ENCODE measurements at places on chromosomes 16 and 17.
A peak's percentile ranks its signal among the peaks of the same experiment; 100 is the strongest.

- DNase-seq, result no peak
Observed at GRCh38 chr16:49018259-49018931, 263.2 kb downstream of the CBLN1 start.

DNA sequence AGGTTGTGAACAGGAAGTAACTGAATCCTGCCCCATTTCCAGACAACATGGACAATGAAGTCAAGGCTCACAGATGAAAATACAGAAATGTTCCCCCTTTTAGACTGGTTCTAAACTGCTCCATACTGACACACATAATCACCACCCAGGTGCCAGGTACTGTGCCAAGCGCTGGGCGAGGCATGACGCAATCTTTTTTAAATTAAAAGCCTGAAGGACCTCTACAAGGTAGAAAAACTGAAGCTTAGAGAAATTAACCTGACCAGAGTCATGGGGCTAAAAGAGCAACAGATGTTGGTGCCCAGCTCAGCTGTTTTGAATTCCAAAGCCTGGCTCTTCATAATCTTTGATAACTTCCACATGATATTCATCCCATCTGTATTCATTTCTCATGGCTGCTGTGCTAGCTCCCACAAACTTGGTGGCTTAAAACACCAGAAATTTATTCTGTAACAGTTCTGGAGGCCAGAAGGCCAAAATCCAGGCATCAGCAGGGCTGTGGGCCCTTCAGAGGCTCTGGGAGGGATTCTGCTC lies 4.9 kb upstream of the RAB11FIP4 start:
- no peak for DNase-seq

DNA sequence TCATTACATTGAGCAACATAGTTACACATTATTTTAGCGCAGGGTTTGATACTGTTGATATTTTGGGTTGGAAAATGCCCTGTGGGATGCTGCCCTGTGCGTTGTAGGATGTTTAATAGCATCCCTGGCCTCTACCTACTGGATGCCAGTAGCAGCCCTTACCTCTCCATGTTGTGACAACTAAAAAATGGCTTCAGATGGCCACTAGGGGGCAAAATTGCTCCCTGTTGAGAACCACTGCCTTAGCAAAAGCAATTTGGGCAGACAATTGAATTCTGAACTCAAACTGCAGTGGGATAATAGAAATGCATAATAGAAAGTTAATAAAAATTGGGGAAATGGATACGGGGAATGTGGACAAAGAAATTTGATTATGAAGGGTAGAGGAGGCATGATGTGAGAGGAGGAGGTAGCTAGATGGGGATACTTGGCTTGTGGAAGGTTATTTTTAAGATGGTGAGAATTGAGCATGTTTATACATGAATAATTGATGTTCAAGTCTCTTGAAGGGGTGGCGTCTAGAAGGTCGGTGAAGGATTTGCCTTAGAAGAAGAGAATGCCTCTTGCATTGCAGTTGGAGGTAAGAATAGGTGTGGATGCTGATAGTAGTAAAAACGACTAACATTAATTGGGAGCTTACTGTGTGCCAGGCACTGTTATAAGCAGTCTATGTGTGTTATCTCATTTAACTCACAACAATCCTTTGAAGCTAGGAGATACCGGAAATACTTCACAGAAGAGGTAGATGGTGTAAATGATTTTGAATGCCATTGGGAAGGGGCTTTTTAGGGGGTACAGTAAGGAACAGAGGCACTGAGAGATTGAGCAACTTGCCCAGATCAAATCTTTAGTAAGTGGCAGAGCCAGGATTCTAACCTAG lies 19.0 kb downstream of the HEATR9 start:
- peak; percentile 31 for DNase-seq

- no peak for DNase-seq
Observed at GRCh38 chr17:72354071-72354470, 233.3 kb downstream of the SOX9 start.

- DNase-seq, result no peak
Observed at GRCh38 chr17:39156491-39156890, 5.1 kb upstream of the PLXDC1 start.

DNA sequence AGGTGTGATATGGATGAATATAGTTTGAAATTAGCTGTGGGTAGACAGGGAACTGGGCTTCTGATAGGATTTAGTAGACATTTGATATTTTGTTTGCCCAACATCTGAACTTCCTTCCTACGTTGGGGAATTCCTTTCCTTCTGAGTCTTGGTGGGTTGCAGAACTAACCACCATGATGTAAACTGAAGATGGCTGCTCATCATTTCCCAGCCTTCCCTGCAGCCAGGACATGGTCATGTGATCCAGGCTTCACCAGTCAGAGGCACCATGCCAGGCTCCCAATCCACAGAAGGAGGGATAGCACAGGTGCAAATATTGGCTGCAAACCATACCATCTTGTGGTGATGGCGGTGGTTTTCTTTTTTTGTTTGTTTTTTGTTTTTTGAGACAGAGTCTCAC lies 57.4 kb downstream of the EMP2 start:
- DNase-seq, result no peak

- DNase-seq, result no peak
Observed at GRCh38 chr16:87764600-87765472, 950 bp downstream of the KLHDC4 start.

- no peak for DNase-seq
Observed at GRCh38 chr17:64457156-64457555, 8.2 kb downstream of the MILR1 start.

GRCh38 chr17:33016920-33017319 lies 25.3 kb downstream of the SPACA3 start:
- no peak for DNase-seq

- no peak for DNase-seq
Observed at GRCh38 chr17:156094-156621, 18.8 kb downstream of the SCGB1C2 start.

DNA sequence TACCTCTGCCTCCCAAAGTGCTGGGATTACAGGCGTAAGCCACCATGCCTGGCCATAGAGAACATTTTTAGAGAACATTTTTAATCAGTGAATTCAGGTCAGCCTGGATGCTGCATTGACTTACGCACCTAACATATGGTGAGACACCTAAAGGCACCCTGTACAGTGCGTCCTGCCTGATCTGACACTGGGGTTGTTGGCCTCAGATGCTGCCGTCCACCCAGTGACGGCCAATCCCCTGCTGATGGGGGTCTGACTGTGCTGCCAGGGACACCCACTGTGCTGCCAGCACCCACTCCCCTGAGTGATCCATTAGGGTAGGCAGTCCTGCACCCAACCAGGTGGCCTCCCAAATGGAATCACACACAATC lies 38.5 kb downstream of the WNT3 start:
- DNase-seq, result no peak

DNA sequence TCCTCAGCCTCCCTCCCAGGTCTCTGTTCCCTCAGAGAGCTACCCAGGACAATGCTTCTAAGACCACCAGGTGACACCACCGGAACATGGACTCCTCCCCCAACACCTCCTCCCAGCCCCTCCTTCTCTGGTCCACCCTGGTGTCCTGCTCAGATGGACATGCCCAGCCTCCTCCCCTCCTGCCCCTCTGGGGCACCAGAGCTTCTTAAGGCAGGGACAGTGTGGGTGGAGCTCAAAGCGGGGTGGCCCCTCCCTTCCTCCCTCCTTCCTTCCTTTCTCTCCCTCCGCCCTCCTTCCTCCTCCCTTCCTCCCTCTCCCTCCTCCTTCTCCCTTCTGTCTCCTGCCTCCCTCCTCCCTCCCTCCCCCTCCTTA lies 22.7 kb downstream of the TRPV3 start:
- no peak for DNase-seq

DNA sequence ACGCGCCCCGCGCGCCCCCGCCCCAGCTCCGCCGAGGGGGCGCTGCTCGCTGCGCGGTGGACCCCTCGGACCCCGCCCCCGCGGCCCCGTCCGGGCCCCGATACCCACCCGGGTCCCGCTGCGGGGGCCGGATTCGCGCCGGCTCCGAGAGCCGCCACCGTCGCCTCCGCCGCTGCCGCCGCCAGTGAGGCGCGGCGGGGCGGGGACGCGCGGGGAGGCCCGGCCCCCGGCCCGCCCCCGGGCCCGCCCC lies at the start of gene TBC1D16:
TSS of gene TBC1D16 (minus strand) at position 186 of the 250 bp plus-strand sequence. CDS start 22,325 bp downstream, outside the sequence.
- no peak for DNase-seq

DNA sequence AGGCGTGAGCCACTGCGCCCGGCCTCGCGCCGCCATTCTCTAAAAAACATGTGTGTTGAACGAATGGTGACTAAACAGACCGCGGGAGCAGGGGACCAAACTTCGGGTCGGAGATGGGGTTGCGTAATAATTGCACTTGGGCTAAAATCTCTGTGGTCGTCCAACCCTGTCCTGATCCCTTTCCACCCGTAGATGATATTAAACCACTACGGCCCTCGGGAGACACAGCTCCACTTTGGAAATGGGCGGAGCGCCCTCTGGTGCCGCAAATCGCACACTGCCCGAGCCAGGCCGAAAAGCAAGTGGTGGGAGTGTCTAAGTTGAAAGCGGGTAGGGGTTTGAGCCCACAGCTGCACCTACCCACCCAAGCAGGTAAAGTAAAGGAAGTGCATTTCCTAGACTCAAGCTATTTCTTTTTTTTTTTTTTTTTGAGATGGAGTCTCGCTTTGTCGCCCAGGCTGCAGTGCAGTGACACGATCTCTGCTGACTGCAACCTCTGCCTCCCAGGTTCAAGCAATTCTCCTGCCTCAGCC lies 17.0 kb downstream of the CAVIN1 start:
- peak; percentile 74 for DNase-seq

GRCh38 chr16:65697521-65697920 lies 575.7 kb upstream of the CDH11 start:
- DNase-seq, result no peak

DNA sequence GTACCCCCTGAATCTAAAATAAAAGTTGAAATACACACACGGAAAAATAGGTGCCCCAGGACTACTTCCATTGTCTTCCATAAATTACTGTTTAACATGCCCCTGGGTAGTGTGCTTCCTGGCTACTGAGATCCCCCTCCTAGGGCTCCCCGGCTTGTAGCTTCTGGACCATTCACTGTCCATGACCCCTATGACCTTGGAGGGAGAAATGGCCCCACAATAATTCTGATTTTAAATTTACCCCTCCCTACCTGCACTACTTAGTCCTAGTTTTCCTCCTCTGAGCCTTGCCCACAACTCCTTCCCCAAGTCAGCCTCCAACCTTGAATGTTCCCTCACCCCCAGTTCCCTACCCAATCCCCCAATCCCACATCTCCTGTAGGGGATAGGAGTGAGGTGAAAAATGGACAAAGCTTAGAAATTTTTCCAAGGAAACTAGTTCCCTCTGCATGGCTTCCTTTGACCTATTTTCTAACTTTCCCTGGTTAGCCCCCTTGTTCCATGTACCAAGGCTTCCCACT lies 9.5 kb upstream of the MSL1 start:
- no peak for DNase-seq

DNA sequence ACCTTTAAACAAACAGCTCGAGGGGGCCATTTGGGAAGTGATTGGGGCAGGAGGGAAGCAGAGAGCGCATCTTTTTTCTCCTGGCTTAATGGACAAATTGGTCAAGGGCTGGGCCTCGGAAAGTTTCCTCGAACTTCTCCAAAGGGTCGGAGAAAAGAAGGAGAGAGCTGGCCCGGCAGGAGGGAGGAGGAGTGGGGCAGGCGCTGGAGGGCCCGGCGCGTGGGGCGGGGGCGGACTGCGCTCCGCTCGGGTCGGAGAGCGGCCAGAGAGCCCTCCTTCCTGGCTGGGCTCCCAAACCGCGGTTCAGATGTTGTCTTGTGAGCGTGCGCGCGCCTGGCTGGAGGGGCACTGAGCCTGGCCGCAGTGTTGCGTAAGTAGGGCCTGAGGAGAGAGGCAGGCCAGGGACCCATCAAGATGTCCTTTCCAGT lies 1.2 kb downstream of the MMP2 start:
- DNase-seq, result no peak

DNA sequence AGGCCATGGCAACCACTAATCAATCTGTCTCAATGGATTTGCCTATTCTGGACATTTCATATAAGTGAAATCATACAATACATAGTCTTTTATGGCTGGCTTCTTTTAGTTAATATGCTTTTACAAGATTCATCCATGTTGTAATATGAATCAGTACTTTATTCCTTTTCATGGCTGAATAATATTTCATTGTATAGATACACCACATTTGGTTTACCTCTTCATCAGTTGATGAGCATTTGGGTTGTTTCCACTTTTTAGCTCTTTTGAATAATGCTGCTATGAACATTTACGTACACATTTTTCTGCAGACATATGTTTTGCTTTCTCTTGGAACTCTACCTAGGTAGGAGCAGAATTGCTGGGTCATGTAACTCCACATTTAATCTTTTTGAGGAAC lies 2.8 kb upstream of the ZNRF1 start:
- no peak for DNase-seq

GRCh38 chr17:58969156-58969555 lies 137.5 kb downstream of the TRIM37 start:
- DNase-seq, result no peak

DNA sequence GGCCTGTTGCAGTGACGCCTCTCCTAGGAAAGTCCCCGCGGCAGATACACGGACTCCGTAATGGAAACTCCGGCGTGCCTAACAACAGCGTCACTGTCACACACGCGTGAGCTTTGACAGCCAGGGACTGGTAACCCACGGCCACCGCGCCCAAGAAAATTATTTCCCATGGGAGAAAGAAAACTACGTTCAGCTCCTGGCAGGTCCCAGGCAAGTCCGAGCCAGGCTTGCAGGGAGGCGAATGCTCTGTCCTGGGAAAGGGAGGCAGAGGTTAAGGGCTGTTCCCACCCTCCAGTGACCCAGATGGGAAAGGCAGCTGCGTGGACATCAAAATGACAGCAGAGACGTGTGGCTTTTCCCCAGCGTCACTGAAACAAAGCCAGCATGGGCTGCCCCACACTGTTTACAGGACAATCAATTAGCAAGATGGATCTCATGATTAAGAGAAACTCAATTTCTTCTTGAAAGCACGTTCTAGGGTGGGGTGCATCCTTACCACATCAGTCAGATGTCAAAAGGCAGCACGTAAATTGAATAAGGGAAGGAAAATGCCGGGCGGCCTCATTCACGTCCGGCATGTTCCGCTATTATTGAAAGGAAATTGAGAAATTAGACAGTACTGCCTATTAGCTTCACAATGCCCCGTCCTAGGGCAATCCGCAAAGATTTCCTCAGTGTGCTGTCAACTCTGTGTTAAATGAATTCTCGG lies 82.5 kb downstream of the NXN start:
- DNase-seq, result no peak

DNA sequence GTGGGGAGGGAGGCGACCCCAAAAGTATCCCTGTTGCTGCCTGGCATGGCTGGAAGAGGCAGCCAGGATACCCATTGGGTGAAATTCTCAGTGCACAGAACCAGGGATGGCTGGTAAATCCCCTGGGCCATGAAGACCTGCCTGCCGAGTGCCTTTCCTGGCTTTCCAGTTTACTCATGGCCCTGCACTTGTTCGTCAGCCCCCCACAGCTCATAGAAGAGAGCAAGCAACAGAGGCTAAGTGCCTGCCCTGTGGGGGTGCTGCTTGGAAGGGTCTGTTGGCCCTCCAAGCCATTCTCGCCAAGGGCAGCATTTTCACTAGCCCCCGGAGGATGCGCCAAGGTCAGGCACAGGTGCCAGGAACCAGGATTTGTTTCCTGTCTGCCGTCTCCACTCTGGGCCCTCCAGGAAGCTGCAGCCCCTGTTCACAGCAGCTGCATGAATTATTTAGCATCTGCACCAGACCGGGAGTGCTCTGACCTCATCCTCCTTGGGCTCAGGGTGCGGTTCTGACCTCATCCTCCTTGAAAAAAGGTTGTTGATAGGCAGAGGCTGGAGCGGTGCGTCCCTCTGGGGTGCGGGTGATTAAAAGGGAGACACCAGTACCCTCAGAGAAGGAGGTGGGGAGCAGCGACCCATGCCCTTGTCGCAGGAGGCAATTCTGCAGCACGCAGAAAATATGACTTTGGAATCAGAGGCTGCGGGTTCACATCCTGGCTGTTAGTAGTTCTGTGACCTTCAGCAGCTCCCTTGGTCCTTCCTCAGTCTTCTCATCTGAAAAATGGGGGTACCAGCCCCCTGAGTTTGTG lies 14.2 kb upstream of the CD300A start:
- DNase-seq, result no peak

Measured in stimulated activated CD4-positive, alpha-beta T cell treated with anti-CD3 and anti-CD28 coated beads, Interleukin-2, amount 100 ng/mL, for 4 hours (primary cell).